MM.1S (cell line): ENCODE measurements at places on chromosomes 7 and 10.
A peak's percentile ranks its signal among the peaks of the same experiment; 100 is the strongest.

DNA sequence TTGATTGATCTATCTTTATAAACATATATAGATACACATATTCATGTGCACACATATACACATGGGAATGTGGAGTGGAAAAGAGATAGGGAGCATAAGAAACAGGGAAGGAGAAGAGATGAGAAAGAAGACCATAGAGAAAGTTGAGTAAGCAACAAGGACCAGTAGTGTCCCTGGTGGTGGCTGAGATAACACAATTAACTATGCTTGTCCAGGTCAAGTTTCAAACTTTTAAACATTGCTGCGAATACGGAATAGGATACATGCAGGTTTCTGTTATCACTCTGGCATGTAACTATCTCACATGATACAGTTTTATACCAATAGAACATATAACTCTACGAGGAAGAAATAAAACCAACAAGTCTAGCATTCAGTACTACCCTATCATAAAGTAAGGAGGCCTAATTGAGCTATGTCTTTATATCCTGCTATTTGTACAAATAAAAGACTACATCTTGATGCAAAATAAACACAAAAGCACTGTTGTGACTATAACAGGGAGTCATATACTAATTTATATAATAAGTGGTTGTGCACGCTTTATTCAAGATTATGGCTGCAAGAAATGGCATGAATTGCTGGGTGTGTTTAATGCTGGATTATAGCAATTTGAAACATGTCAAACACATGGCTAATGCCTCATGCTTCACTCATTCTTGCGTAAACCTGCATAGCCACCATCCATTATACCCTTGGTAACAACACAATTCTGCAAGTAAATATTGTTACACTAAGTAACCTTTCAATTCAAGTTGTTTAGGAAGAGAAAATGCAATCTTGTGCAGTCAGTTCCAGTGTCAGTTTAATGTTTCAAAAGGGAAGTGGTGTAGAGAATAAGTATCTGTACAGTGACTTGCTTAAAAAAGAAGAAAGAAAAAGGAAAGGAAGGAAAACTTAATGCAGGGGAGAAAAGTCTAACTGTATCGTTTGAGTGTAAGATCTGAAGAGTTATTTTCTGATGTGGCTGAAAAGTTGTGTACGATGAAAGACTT is 8.2 kb downstream of the FOXP2 start:
- peak; percentile 34 for DNase-seq

DNA sequence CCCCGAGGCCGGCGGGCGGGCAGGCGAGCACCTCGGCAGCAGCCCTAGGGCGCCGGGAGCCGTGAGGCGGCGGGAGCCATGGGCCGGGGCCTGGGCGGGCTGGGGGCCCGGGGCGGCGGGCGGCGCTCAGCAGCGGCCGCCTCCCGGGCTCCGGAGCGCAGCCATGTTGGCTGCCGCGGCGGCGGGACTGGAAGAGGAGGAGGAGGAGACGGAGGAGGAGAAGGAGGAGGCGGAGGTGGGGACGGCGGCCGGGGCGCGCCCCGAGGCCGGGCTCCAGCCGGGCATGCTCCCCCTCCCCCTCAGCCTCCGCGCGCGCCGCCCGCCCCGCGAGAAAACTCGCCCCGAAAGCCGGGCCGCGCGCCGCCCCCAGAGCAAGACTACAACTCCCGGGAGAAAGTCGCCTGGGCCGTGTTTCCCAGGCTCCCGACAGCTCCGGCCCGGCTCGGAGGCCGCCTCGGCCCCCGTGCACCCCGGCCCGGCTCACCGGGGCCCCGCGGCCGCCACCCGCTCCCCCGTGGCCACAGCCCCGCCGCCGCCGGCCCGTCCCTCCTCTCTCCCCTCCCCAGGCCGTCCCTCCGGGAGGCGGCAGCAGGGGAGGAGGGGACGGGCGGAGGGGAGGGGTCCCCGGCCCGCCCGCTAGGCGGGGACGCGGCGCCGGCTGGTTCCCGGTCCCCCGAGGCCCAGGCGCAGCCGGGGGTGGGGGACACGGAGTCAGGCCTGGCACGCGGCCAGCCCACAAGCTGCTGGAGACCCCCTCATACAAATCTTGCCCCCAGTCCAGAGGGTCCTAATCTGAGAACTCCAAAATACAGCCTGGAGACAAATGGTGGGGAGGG is at the start of gene DLG5:
Gene DLG5, minus strand, starts transcription at position 190 of the 836 bp plus-strand sequence. CDS start 235 bp downstream, outside the sequence.
- peak; percentile 46 for DNase-seq

GRCh38 chr7:22561321-22561811 is 61.4 kb upstream of the STEAP1B start:
- no peak for DNase-seq

DNA sequence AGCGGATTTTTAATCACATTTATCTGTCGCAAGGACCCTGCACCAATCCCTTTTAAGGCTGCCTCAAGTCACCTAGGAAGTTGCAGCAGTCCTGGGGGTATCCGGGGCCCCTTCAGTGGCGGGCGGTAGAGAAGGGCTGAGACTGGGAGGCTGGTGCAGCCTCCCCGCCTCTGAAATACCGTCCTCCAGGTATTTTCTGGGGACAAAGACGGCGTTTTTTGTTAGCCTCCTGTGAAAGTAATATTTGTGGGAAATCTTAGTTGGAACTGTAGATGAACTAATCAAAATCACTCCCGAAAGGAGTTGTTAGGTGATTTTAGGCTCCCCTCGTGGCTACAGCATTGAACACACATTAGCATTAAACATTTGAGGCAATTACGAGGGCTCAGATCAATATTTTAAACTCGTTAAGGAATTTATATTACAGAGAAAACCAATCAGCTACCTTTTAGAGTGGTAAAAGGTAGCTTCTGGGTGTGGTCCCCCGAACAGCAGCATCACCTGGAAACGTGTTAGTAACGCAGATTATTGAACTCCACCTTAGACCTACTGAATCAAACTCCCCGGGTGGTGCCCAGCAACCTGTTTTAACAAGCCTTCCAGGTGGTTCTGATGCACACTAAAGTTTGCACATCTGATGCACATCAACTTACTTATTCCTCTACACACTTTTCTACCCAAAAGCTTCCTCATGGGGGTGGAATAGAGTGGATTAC is 530 bp upstream of the ANXA7 start:
- DNase-seq = peak; percentile 17
